CD4-positive, alpha-beta T cell (primary cell): ENCODE measurements at places on chromosomes 6 and 20.
A peak's percentile ranks its signal among the peaks of the same experiment; 100 is the strongest.

DNA sequence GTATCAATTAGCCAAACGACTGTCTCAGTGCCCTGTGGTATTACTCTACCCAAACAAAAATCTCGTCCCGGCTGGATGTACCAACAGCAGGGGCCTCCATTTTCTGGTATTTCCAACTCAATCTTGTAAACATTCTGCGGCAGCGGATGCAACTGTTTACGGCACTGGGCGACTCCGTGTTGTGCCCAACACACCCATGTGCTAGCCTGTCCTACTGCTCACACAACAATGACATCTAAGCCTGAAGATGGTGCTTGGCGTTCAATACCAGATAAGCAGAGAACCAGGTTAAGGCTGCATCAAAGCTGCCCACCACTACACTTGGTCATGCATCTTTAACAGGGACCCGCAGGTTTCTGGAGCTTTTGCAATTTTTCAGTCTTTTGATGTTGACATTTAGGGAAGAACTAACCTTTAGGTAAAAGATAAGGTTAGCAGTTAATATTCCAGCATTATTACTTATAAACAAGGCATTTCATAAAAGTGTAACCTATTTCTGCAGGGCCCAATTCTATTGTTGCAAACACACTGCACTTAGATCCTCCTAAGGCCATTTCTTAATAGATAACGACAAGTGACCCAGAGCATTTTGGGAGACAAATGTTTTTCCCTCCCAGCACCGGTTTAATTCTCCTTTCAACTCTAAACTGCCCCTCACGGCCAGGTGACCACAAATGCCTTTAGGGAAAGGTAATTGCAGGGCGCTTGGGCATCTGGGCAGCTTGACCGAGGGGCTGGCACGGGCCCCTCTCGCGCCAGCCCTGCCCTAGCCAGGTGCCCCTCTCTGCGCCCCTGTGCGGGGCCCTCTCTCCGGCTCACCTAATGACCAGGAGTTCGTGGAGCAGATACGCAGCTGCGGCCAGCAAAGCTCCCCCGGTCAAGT is 945 bp downstream of the FAXC start:
- peaks cover 46% of the 10 kb centered on the region for H3K27me3 ChIP-seq
- H3K4me1 ChIP-seq, result peaks cover 6% of the 10 kb centered on the region
- H3K36me3 ChIP-seq, result no peaks in the 10 kb centered on the region

DNA sequence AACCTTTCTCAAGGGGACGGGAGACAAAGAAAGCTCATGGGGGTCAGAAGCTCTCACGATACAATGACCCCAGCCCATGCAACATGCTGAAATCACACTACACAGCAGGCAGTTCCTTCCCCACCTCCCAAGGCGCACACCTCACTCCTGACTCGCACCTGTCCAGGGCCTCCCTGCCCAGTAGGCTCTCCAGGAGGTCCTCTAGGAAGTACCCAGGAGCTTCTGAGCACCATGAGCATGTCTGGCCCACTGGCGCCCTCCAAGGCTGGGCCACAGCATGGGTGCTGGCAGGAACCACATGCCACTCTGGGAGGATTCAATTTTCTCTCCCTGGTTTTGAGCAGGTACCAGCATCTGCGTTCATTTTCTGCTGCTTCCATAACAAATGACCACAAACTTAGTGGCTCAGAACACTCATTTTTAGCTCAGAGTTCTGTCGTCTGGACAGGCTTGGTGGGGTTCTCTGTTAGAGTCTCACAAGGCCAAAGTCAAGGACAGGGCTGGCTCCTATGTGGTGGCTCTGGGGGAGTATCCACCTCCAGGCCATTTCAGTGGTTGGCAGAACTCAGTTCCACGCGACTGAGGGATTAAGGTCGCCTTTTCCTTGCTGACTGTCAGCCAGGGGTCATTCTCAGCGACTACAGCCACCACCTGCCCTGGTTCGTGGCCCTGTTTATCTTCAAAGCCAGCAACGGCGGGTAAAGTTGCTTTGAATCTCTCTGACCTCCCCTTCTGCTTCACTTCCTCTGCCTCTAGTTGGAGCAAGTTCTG is 32.7 kb downstream of the ACSS1 start:
- no peak overlapping the region for H3K27ac ChIP-seq
- peaks cover 50% of the 10 kb centered on the region for H3K36me3 ChIP-seq
- H3K4me3 ChIP-seq, result no peak overlapping the region
- DNase-seq, result no peak

DNA sequence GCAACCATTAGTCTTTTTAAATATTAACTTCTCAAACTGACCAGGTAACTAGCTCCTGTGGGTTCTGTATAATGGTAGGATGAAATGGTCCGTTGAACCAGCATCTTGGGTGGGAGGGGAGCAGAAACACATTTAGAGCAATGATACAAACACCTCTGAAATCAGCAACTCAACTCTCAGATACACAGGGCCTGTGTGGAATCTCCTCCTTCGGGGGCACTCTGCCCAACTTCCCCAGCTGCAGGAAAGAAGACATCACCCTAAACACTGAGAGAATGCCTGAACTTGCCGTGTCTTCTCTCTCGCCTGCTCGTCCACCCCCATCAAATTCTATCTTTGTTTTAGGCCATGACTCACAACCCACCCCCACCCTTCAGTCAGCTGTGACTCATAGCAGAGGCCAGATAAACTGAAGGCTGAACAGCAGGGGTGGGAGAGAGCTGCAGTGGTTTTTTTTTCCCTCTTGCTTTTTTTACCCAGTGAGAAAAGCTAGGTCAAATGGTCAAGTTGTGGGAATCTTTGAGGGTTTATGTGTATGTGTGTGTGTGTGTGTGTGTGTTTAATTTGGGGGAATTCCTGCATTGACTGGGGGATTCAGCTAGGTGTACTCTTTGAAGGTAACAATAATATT is 593.4 kb upstream of the JAG1 start:
- H3K36me3 ChIP-seq, result no peaks in the 10 kb centered on the region
- no peak overlapping the region for H3K27ac ChIP-seq
- no peaks in the 10 kb centered on the region for H3K27me3 ChIP-seq
- no peaks in the 10 kb centered on the region for H3K4me1 ChIP-seq
- DNase-seq, result no peak

DNA sequence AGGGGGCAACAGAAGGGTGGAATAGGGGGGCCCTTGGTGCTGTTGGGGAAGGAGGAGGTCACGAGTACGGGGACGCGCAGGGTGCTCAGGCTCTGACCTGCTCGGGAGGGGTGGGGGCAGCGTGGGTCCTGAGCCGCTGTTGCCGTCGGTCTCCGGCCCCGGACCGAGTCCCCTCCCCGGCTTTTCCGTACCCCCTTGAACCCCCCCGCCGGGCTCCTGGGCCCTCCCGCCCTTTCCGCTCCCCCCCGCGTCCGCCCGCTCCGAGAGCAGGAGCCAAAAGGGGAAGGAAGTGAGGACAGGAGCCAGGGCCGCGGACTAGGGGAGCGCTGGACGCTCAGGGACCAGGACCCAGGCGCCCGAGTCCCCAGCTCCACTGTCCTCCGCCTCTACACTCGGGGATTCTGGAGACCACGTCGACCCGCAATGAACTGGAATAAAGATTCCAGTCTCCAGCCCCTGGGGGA is at the start of gene RGL2:
TSS of gene RGL2 (minus strand) at position 170 of the 464 bp plus-strand sequence. CDS start 332 bp downstream, outside the sequence.
- peak; percentile 65 for DNase-seq
- peak within 1 kb of the TSS; percentile 91 for H3K4me3 ChIP-seq
- no peaks in the 10 kb centered on the region for H3K27me3 ChIP-seq
- peaks cover 32% of the 10 kb centered on the region for H3K4me1 ChIP-seq
- peaks cover 55% of the 10 kb centered on the region for H3K36me3 ChIP-seq

DNA sequence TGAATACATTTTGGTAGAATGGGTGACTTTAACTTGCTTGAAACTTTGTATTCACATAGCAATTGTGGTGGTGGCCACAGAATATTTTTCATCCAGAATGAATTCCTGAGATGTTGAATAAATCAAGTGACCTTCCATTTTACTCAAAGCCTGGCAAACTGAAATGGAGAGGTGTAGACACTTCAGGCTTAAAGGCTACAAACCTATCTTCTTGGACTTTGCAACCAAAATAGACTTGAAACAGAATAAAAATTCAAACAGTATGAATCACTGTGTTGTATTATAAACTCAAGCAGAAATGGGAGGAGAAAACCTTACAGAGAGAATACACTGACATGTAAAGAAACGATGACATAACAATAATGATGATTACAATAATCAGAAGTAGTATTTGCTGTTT is 371.6 kb downstream of the BCKDHB start:
- no peaks in the 10 kb centered on the region for H3K36me3 ChIP-seq
- H3K27me3 ChIP-seq, result no peaks in the 10 kb centered on the region
- H3K27ac ChIP-seq, result no peak overlapping the region
- no peaks in the 10 kb centered on the region for H3K4me1 ChIP-seq

GRCh38 chr20:44961870-44962267 is 1.7 kb upstream of the TOMM34 start:
- no peak overlapping the region for H3K4me3 ChIP-seq
- no peak for DNase-seq
- peaks cover 44% of the 10 kb centered on the region for H3K4me1 ChIP-seq
- H3K27ac ChIP-seq, result no peak overlapping the region
- H3K27me3 ChIP-seq, result no peaks in the 10 kb centered on the region
- peaks cover 6% of the 10 kb centered on the region for H3K36me3 ChIP-seq

DNA sequence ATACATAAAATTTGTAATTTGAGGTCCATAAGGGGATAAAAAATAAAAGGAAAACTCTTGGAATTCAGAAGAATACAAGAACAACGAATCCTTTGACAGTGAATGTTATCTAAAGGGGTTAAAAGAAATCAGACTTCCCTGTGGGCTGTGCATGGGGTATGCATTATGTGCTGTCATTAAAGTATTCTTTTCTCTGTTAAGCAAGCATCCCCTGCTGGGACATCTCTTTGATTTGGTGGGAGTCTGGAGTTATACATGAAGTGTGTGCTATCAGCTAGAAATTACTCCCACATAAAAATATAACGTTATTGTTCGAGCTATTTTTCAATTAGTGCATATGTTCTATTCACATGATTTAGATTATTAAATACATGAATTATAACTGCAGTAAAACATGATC is 195.2 kb downstream of the CENPW start:
- no peaks in the 10 kb centered on the region for H3K36me3 ChIP-seq
- no peaks in the 10 kb centered on the region for H3K27me3 ChIP-seq
- no peak for DNase-seq
- no peaks in the 10 kb centered on the region for H3K4me1 ChIP-seq
- H3K27ac ChIP-seq, result no peak overlapping the region
- no peak overlapping the region for H3K4me3 ChIP-seq

DNA sequence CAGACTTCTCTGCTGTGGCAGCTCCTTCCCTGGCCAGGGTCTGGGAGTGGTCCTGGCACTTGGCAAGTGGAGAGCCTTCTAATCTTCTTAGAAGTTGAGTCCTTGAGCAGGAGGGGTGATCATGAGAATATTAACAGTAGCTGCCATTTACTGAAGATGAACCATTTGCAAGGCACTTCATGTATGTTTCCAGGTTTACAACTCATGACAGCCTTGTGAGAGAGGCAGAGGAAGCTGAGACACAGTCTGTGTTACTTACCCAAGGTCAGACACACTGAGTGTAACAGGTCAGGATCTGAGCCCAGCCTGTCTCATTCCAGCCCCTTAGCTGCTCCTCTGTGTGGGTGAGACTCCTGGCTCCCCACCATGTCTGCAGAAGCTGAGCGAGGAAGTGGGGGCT is 45.5 kb upstream of the SRF start:
- no peak for DNase-seq
- no peak overlapping the region for H3K27ac ChIP-seq
- H3K36me3 ChIP-seq, result no peaks in the 10 kb centered on the region
- no peaks in the 10 kb centered on the region for H3K4me1 ChIP-seq

DNA sequence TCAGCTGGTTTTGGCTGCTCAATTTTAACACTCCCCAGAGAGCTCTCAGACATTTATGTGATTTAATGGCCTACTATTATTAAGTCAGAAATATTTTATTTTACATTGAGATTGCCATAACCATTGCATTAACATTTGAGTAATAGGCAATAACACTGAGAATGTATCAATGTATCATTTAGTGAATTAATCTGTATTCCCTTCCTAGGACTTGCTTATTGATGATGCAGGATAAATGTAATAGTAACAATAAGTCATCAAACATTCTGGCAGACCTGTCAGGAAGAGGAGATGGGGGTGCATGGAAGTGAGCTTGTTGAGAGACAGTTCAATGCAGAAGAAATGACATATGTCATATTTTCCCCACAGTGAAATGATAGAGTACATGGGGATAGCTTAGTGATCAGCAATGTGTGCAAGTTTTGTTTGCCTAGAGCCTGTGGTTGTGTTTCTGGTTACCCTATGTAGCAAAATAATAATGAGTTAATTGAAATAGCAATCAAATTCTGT is 458.9 kb downstream of the EYS start:
- no peaks in the 10 kb centered on the region for H3K27me3 ChIP-seq
- no peak overlapping the region for H3K4me3 ChIP-seq
- DNase-seq, result no peak
- no peak overlapping the region for H3K27ac ChIP-seq
- no peaks in the 10 kb centered on the region for H3K36me3 ChIP-seq
- H3K4me1 ChIP-seq, result no peaks in the 10 kb centered on the region

- H3K4me1 ChIP-seq, result peaks cover 22% of the 10 kb centered on the region
- peaks cover 9% of the 10 kb centered on the region for H3K27me3 ChIP-seq
- H3K4me3 ChIP-seq, result peak overlapping the region; percentile 61
These were observed 53.4 kb downstream of the MRPL14 start for GRCh38 chr6:44073612-44074438.

DNA sequence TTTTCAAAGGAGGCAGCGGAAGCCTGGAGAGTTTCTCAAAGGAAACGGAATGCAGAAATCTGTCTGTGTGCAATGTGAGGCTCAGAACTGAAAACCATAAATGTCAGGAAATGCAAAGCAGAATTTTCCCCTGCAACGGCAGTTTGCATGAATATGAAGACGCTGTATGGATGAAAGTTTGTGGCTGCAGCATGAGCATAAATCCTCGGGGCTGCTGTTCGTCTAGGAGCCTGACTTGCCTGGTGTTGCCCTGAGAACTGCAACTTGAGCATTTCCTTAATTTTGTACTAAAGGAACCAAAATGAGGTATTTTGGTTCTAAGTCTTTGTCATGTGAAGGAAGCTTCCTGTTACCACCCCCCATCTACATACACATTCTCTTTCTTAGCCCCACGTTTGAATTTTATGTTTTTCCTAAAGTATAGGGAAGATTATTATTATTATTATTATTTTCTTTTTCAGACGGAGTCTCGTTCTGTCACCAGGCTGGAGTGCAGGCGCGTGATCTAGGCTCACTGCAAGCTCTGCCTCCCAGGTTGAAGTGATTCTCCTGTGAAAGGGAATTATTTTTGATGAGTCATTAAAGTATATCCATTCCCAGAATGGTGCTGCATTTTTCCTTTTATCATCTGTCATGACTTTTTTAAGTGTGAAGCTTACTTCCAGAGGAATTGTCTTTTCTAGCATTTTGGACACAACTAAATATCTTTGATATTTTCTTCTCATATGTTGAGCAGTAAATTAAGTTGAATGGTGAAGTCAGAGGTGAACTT is 33.1 kb downstream of the MTHFD1L start:
- no peaks in the 10 kb centered on the region for H3K27me3 ChIP-seq
- no peaks in the 10 kb centered on the region for H3K36me3 ChIP-seq
- H3K27ac ChIP-seq, result no peak overlapping the region
